ENCODE measurements at places on chromosomes 2 and 18. TPM values are rescaled to one million over a fixed set of nuclear protein-coding genes. Genes with fewer than 3 reads are reported as not detected.

Gene GLI2
- total RNA-seq: 14.0 TPM

Gene PGAP1
- 9.0 TPM for total RNA-seq

Gene TCF23
- total RNA-seq: not detected

Gene MOGAT1
- total RNA-seq: not detected

Gene NCKAP5
- 21.6 TPM for total RNA-seq

Gene AOX1
- total RNA-seq: 11.9 TPM

Gene FAM124B
- 0.22 TPM for total RNA-seq

Gene IGFBP5
- total RNA-seq: 541 TPM

Gene SLC9A2
- not detected for total RNA-seq

Gene GYPC
- total RNA-seq: 80.3 TPM

Gene KIF5C
- total RNA-seq: 0.14 TPM

Gene GALNT14
- 0.14 TPM for total RNA-seq

Gene HOXD13
- total RNA-seq: not detected

Gene KCNG2
- total RNA-seq: not detected

Gene SNORC
- 2.2 TPM for total RNA-seq

Gene TUBB8B
- total RNA-seq: not detected

Gene LRRTM4
- not detected for total RNA-seq

Gene CRACDL
- total RNA-seq: not detected

Gene SCN7A
- total RNA-seq: under 0.01 TPM

Gene LMAN2L
- 19.5 TPM for total RNA-seq

Gene FNDC4
- total RNA-seq: 14.0 TPM

Gene RMDN2
- total RNA-seq: 6.3 TPM

Gene MYO5B
- 0.66 TPM for total RNA-seq

Gene PRKAG3
- not detected for total RNA-seq

Gene ITGA4
- 117 TPM for total RNA-seq

Gene CREG2
- total RNA-seq: 1.3 TPM

Gene MRPL19
- 41.4 TPM for total RNA-seq

Gene NPPC
- not detected for total RNA-seq

Gene FBXO15
- 1.3 TPM for total RNA-seq

Gene ERICH2
- not detected for total RNA-seq

Gene IL1R1
- 26.6 TPM for total RNA-seq

Gene ASB3
- 29.3 TPM for total RNA-seq

Gene CCBE1
- total RNA-seq: 0.44 TPM

Gene SLC14A1
- 18.2 TPM for total RNA-seq

Gene CRYBA2
- not detected for total RNA-seq

Gene DYNAP
- total RNA-seq: not detected

Gene C2orf80
- not detected for total RNA-seq

Gene ALLC
- not detected for total RNA-seq

Gene CPO
- total RNA-seq: not detected

Gene KRTCAP3
- total RNA-seq: not detected

Gene PARD3B
- 26.0 TPM for total RNA-seq

Gene ALPI
- total RNA-seq: not detected

Gene SP110
- 20.6 TPM for total RNA-seq

Gene ALK
- total RNA-seq: not detected

Gene GEN1
- 6.8 TPM for total RNA-seq
